Gastroesophageal sphincter (tissue), 4 donors: ENCODE measurements at places on chromosomes 2 and 18.

GRCh38 chr2:161172901-161173540 lies 12.8 kb downstream of the TANK start:
- H3K4me1 ChIP-seq, result peaks cover 9% of the 10 kb centered on the region
- no peak overlapping the region for H3K4me3 ChIP-seq
- H3K27me3 ChIP-seq, result no peaks in the 10 kb centered on the region
- no peaks in the 10 kb centered on the region for H3K36me3 ChIP-seq
- ATAC-seq, result no peak

DNA sequence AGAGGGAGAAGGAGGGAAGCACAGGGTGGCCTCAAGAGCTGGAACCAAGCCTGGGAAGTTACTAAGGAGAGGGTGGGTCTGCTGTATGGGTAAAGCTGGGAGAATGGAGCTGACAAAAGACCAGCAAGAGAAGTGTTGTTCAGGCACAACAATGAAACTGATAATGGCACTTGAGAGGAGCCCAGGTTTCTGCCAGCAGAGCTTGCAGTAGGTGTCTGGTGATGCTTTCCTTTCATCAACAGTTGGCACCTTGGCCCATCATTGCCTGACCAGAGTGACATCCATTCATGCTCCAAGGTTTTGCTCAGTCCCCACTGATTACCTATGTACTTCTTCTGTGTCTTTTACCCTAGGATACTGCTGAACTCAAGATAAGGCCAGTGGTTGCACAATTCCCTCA lies 92.9 kb upstream of the CXCR4 start:
- H3K4me3 ChIP-seq, result no peak overlapping the region
- H3K36me3 ChIP-seq, result no peaks in the 10 kb centered on the region

- peak; percentile 85 for ATAC-seq
- peak overlapping the region; percentile 98 for H3K4me3 ChIP-seq
- no peaks in the 10 kb centered on the region for H3K36me3 ChIP-seq
- H3K27me3 ChIP-seq, result no peaks in the 10 kb centered on the region
These were observed 993 bp downstream of the RBMS1 start for GRCh38 chr2:160492401-160493226.

DNA sequence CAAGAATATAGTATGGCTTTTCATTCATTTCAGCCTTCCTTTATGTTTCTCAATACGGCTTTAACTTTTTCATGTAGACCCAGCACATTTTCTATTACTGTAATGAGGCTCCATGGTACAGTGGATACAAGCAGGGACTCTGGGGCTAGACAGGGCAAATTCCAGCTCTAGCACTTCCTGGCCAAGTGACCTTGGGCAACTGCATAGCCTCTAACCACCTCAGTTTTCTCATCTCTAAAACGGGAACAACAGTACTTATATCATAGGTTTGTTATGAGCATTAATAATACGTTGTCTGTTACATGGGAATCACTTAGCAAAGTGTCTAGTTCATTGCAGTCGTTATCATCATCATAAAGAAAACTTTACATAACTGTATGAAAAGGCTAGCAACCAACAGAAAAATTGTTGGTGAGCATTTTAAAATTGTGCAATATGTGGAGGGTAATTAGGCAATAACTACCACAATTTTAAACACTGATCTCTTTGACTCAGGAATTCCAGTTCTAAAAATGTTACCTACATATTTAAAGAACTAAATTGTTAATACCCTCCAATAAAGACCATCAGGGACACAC lies 13.7 kb upstream of the RMDN2 start:
- H3K4me3 ChIP-seq, result no peak overlapping the region
- H3K27ac ChIP-seq, result no peak overlapping the region
- H3K36me3 ChIP-seq, result no peaks in the 10 kb centered on the region
- H3K4me1 ChIP-seq, result peaks cover 7% of the 10 kb centered on the region

GRCh38 chr18:48732767-48733424 lies 194.1 kb downstream of the CTIF start:
- H3K27ac ChIP-seq, result no peak overlapping the region
- no peaks in the 10 kb centered on the region for H3K27me3 ChIP-seq
- ATAC-seq, result no peak
- no peaks in the 10 kb centered on the region for H3K4me1 ChIP-seq
- H3K4me3 ChIP-seq, result no peak overlapping the region

DNA sequence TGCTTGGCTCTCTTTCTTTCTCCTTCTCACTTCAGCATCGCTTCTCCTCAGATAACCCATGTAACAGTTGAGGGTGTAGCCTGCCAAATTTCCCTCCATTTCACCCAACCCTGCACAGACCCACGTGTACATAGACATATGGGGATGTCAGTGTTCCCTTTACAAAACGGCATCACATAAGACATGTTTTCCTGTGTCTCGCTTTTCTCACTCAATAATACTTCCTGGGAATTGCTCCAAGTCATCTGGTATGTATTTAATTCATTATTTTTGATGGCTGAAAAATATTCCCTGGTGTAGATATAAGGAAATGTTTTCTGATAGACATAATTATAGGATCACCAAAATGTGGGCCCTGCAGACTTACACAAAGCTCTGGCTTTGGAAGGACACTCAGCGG lies 176.8 kb downstream of the LOXHD1 start:
- no peaks in the 10 kb centered on the region for H3K36me3 ChIP-seq
- H3K4me3 ChIP-seq, result no peak overlapping the region
- H3K27ac ChIP-seq, result no peak overlapping the region
- H3K4me1 ChIP-seq, result no peaks in the 10 kb centered on the region
- peaks cover 13% of the 10 kb centered on the region for H3K27me3 ChIP-seq
- ATAC-seq, result no peak
